Motor neuron (in vitro differentiated cells): ENCODE measurements at places on chromosomes 3 and 15. TPM values are rescaled to one million over a fixed set of nuclear protein-coding genes. Genes with fewer than 3 reads are reported as not detected.

Gene MAP3K13
- 36.5 and 41.1 TPM in 2 replicates for total RNA-seq

Gene GOLGA8M
- not detected in 2 replicates for total RNA-seq

Gene PPARG
- total RNA-seq: 0.23 and 0.46 TPM in 2 replicates

Gene FANCD2
- total RNA-seq: 1.3 and 4.0 TPM in 2 replicates

Gene SERPINI2
- total RNA-seq: 0.25 and 0.60 TPM in 2 replicates

Gene PLSCR4
- 0.83 and 1.00 TPM in 2 replicates for total RNA-seq

Gene COL8A1
- 29.8 and 31.0 TPM in 2 replicates for total RNA-seq
